ENCODE measurements at places on chromosomes 16 and 17.

DNA sequence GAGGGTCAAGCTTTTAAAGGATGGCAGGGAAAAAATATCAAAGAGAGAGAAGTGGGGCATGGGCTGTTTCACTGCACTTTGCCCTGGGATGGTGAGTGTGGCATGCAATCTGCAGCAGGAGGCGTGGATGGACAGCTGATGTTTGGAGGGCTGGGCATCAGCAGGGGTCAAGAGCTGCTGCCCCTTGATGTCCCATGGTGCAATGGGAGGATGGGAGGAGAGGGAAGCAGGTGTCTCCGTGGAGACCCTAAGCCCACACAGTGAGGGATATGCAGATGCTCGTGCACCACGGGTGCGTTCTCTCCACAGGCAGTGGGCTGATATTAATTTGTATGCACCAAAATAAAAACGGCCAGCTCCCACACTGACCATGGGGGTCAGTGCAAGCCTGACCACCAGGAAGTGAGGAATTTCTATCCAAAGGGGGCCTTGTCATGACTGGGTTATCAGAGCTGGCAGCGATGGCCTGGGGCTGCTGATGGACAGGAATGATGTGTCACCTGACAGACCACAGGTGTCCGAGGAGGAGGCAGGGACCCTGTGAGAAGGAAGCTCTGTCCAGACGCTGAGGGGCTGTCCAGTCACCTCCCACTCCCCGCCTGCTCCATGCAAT lies 183.6 kb downstream of the IRF8 start:
- DNase-seq: no peak

- DNase-seq: no peak
These were observed 314.6 kb upstream of the C16orf82 start for GRCh38 chr16:26752166-26752565.

DNA sequence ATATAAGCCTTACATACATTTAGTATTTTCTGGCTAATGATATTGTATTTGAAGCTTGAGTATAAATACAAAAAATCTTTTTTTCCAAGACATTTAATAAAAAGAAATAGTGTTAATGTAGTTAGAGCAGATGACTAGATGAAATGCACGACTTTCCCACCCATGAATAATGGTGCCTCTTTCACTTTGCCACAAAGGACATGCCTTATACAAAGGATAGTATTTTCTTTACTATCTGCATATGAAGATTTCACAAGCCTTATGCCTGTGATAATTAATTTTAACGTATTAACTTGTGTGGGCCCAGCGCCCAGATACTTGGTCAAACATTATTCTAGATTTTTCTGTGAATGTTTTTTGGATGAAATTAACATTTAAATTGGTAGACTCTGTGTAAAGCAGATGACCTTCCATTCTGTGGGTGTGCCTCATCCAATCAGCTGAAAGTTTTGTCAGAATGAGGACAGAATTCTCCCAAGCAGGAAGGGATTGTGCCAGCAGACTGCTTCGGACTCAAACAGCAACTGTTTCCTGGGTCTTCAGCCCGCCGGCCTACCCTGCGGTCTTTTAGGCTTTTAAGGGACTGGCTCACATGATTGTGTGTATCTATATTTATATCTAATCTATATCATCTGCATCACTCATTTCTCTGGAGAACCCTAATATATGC lies 115.4 kb downstream of the USP22 start:
- no peak for DNase-seq

DNA sequence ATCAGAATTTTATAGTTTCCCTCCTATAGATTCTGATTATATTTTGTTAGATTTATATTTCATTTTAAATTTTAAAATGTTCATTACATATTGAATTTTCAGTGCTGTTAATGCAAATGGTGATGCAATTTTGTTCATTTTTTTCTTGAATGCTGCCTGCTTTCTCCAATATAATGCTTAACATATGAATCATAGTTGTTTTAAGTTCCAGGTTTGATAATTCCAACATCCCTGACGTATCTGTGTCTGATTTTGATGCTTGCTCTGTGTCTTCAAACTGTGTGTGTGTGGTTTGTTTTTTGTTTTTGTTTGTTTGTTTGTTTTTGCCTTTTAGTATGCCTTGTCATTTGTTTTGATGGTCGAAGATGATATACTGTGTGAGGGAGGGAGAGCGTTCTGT lies 134.7 kb upstream of the ELAC2 start:
- no peak for DNase-seq

GRCh38 chr16:88067530-88068411 lies 116.5 kb downstream of the BANP start:
- no peak for DNase-seq

DNA sequence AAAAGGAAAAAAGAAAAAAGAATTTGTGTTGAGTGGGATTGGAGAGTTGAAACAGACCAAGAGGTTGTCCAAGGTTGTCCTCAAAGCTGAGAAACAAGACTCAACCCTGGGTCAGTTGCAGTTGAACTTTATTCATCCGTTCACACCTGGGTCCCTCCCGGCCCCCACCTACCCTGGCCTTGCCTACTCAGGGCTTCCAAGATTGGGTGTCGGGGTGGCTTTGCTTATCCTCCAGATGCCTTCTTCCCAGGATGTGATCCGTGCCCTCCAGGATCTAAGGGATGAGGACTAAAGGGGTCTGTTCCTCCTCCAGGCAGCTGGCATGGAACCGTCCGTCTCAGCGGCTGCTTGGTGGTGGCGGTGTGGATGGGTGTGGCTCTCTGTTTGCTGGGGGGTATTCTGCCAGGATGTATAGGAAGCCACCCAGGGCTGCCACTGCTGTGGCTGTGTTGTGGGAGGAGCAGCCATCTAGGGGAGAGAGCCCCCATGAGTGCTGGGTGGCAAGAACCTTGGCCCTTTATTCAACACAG lies 10.3 kb upstream of the NAGPA start:
- DNase-seq: no peak

DNA sequence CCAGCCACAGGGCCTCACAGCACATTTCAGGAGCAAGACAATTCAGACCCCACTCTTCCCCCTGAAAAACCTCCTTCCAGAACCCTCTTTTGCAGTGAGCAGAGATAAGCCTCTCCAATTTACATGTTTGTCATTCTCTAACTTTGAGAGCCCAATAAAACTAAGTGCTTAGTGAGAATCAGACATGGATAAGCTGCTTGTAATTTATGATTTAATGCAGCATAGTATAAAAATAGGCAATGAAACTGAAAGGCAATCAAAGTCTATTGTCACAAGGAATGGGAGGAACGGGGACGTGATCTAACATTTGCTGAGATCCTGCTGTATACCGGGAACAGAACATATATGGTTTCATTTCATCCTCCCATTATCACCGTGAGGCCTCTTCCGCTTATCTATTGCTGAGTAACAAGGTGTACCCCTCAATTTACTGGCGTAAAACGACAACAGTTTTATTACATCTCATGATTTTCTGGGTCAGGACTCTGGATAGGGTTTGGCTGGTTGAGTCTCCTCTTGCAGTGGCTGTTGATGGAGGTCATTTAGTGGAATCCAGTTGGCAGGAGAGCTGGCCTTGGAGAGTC lies 597.4 kb downstream of the MAF start:
- no peak for DNase-seq

- peak; percentile 78 for DNase-seq
These were observed at the start of gene CREBBP for GRCh38 chr16:3880623-3881498. TSS of gene CREBBP (minus strand) at chr16:3880713. CDS start at chr16:3879916, 797 bp downstream.

DNA sequence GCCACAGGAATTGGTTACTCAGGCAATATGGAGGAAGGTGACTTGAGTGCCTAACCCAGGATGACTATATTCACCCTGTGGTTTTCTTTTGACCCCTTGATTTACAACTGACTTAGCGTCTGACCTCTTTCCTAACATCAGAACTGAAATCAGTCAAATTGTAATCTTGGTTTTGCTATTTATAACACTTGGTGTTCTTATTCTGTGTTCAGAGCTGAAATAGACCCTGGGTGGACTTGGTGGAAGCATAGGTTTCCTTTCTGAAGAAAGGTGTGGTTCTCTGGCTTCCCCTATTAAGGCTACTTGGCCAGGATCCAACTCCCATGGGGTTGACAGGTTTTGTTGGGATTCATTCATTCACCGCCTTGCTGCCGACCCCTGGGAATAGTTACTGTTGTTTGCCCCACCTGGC lies 80.8 kb downstream of the CLEC16A start:
- DNase-seq: no peak

GRCh38 chr16:58128711-58129096 lies 477 bp downstream of the CFAP20 start:
- DNase-seq: no peak

DNA sequence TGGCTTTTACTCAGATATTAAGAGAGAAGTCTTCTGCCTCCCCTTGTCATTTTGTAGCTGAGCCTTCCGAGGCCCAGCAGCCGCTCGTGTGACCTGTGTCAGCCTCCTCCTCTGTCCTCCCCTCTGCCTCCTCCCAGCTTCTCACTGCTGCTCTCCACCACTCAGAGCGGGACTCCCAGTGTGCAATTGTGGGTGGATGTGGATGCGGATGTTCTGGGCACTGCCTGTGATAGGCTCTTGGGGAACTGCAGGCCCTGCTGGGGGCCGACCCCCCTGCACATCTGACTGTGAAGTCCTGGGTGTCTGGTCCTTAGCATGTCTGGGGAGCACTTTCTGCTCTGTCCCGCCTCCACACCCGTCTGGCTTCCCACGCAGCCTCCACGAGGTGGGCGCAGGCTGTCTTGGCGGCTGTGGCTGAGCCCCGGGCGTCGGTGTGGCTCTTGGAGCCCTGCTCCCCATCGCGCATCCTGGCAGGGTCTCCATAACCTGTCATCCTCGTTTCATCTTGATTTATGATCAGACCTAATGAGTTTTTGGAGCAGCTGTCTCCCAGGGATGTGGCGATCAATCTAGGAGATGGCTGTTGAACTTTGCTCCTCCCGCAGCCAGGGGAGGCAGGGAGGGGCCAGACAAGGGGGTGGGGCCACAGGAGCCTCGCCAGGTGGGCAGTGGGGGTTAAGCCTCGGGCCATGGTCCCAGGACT lies 28.1 kb downstream of the GRIN2C start:
- DNase-seq: no peak

- no peak for DNase-seq
These were observed 55.0 kb upstream of the ZNF469 start for GRCh38 chr16:88327561-88328312.

DNA sequence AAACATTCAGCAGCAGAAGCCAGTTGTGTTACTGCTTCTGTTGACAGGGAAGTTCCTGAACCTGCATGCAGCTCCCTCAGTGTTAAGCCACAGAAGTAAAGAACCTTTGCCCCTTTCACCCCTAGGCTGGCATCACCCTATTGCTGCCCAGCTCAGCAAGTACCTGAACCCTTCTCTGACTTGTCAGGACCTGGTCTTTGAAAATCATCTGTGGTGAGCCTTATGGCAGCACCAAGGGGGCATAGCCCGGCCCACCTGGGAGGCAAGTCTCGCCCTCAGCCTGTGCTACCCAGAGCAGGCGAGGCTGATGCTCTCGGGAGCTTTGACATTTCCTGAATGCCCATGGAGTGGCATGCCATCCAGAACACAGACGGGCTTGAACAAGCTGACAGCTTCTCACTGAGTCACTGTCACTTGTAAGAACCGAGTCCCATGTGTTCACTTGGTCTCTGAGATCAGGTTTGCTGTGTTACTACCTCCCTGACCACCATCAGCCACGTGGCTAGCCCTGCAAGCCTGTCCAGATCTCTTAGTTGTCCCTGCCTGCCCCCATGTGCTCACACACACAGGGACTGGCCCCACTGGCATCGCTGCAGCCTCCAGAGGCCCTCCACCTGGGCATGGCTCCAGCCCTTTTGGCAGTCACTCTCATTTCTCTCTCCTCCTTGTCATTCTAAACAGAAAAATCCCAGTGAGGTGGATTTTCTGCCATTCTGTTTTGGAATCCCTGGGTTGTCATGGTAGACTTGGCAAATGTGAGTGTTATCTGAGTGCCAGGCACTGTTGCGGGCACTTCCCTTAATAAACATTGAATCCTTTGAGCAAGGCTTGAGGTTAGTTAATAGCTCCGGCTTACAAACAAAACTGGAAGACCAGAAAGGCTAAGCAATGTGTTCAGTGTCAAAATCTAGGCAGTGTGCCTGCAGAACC lies 2.9 kb upstream of the CARMIL2 start:
- no peak for DNase-seq

GRCh38 chr17:1486802-1487695 lies 5.4 kb downstream of the MYO1C start:
- peak; percentile 63 for DNase-seq

DNA sequence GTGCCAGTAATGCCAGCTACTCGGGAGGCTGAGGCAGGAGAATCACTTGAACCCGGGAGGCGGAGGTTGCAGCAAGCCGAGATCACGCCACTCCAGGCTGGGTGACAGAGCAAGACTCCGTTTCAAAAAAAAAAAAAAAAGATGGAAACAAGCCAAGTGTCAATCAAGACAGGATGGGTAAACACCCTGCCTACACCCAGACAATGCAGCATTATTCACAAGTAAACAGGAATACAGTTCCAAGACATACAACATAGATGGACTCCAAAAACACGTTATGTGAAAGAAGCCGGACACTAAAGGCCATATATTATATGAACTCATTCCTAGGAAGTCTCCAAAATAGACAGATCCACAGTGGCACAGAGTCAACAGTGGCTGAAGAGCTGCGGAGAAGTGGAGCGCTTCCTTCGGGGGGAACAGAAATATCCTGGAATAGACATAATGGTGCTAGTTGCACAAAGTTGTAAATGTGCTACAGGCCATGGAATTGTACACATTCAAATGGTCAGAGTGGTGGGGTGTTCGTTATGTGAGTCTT lies 33.9 kb downstream of the ANKRD11 start:
- DNase-seq: no peak

- DNase-seq: no peak
These were observed 1.0 kb downstream of the FOXJ1 start for GRCh38 chr17:76139801-76140660.

GRCh38 chr16:22220069-22220440 lies 14.0 kb downstream of the EEF2K start:
- DNase-seq: no peak

DNA sequence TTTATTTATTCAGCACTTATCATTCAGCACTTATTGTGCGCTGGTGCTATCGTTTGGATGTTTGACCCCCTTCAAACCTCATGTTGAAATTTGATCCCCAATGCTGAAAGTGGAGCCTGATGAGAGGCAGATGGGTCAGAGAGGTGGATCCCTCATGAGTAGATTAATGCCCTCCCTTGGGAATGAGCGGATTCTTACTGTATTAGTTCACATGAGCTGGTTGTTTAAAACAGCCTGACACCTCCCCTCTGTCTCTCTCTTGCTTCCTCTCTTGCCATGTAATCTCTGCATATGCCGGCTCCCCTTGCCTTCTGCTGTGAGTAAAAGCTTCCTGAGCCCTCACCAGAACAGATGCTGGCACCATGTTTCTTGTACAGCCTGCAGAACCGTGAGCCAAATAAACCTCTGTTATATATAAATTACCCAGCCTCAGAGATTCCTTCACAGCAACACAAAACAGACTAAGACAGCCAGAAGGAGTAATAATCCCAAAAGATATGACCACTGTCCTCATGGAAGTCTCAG lies 111.1 kb downstream of the CACNG3 start:
- DNase-seq: no peak
